ENCODE measurements at places on chromosomes 16 and 17. TPM values are rescaled to one million over a fixed set of nuclear protein-coding genes. Genes with fewer than 3 reads are reported as not detected.

The PRDM7 gene
- total RNA-seq, result not detected

The CTRB2 gene
- total RNA-seq, result not detected

GRCh38 chr16:47833771-47834170, 322.0 kb downstream of the ABCC12 start:
- no peak for DNase-seq

The PRSS8 gene
- 337 TPM for total RNA-seq

DNA sequence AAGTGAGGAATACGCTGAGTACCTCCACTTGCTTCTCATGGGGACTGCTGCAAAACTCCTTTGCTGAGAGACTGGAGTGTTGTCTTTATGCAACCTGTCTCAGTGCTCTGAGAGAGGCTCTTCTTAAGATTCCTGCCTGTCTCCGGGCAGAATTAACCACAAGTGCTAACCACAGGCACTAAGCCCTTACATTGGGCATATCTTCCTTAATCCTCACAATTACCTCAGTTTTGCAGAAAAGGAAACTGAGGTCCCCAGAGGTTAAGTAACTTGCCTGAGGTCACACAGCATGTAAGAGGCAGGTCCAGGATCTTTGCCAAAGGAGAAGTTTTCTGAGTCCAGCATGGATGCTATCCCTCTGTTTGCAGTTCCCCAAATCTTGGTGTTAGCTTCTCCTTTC, 86.0 kb downstream of the GP2 start:
- no peak for DNase-seq
